AG10803 (cell line): ENCODE measurements at places on chromosomes 7 and 10.

GRCh38 chr7:83021032-83021431 lies 141.7 kb downstream of the PCLO start:
- DNase-seq: no peak

DNA sequence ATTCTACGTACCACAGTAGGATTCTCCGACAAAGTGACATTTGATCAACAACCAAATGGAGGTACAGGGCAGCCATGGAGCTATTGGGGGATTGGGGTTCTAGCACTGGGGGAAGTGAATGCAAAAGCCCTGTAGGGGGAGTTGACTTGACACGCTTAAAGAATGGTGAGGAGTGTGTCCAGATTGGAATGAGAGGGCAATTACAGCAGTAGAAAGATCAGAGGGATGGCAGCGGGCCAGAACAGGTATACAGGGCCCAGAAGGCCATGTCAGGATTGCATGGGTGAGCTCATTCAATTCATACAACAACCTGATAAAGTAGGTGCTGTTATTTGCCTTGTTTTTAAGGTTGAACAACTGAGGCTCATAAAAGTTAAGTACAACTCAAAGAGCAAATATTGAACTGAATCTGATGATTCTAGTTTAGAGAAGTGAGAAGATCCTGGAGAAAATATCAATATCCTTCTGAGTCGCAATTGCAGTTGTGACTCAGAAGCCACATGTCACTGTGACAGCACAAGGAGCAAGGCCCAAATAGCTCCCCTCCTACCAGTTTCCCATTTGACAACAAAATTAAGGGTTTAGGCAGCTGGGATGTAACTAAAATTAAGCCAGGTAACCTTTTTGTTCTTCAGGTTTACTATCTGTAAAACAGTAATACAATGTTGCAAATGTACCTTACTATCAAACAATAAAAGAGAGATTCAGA lies 28.0 kb upstream of the CTTNBP2 start:
- DNase-seq: no peak

GRCh38 chr7:92639966-92640365 lies 49.8 kb upstream of the FAM133B start:
- DNase-seq: no peak

- no peak for DNase-seq
Measured at GRCh38 chr10:89574368-89574767, 39.0 kb upstream of the SLC16A12 start.

- no peak for DNase-seq
Measured at GRCh38 chr7:2017481-2017891, 215.3 kb downstream of the MAD1L1 start.

DNA sequence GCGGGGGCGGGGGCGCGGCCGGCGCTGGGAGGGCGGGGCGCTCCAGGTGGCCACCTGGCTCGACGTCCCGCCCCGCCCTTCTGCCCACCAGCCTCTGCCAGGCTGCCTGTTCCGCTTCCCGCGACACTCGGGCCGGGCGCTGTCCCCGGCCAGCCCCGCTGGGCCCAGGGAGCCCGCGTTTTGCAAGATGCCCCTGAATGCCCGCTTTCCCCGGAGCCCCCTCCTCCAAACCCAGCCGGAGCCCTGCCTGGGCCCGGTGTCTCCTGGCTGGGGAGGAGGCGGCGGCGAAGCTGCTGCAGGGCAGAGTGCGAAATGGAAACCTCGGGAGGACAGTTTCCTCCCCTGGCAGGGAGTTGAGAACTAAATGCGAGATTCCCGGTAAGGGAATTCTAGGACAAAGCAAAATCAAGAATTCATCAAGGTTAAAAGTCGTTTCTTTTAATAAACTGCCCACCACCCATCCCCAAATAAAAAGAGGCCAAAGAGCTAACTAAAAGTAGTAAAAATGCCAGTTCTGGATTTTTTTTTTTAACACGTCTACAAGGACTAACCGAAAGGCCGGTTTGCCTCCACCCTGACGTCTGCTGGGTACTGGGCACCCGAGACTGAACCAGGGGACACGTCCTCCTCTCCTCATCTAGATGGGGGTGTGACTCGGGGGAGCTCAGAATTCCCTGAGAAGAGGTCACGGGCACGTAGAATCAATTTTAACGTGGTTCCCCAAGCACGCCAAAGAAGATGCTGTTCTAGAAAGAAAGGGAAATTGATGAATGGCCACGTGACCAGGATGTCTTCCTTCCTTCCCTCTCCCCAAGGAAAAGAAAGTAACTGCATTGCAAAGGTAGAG lies 200.4 kb upstream of the NFE2L3 start:
- no peak for DNase-seq

DNA sequence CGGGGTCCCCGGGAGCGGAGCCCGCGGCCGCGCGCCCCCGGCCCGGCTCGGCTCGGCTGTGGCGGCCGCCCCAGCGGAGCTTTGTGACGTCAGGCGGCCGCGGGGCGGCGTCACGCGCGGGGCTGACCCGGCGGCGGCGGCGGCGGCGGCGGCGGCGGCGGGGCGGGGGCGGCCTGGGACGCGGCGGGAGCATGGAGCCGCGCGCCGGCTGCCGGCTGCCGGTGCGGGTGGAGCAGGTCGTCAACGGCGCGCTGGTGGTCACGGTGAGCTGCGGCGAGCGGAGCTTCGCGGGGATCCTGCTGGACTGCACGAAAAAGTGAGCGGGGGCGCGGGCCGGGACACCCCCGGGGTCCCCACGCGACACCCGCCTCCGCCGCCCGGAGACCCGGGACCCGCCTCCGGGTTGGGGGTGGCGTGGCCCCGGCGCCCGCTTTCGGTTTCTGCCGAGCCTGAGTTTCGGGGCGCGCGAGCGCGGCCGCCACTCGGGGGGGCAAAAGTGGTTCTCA lies at the start of gene PWWP2B:
PWWP2B (plus strand) TSS at position 165 of the 506 bp plus-strand sequence; CDS start at position 192, 27 bp downstream.
- no peak for DNase-seq

- no peak for DNase-seq
Measured at GRCh38 chr10:56805022-56805421, 444.0 kb upstream of the ZWINT start.

DNA sequence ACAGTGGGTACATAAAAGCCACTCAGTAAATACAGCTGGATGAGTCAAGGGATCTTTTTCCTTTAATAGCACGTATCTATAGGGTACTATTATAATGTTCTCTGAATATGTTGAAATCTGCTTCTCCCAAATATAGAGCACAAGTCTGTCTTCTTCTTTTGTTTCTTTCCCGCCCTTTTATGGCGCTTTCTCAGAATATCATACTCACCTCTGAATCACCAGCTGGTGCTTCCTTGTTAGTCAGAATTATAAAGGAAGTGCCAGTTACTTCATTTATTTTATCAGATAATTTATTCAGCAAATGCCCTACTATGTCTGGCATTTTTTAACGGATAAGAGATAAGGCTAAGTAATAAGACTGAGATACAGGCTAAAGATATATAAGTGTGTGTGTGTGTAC lies 772.9 kb downstream of the SORCS3 start:
- no peak for DNase-seq
